Stimulated activated CD8-positive, alpha-beta memory T cell treated with anti-CD3 and anti-CD28 coated beads, Interleukin-4, amount 100 ng/mL, for 48 hours (primary cell): ENCODE measurements at places on chromosomes 5 and 9.

DNA sequence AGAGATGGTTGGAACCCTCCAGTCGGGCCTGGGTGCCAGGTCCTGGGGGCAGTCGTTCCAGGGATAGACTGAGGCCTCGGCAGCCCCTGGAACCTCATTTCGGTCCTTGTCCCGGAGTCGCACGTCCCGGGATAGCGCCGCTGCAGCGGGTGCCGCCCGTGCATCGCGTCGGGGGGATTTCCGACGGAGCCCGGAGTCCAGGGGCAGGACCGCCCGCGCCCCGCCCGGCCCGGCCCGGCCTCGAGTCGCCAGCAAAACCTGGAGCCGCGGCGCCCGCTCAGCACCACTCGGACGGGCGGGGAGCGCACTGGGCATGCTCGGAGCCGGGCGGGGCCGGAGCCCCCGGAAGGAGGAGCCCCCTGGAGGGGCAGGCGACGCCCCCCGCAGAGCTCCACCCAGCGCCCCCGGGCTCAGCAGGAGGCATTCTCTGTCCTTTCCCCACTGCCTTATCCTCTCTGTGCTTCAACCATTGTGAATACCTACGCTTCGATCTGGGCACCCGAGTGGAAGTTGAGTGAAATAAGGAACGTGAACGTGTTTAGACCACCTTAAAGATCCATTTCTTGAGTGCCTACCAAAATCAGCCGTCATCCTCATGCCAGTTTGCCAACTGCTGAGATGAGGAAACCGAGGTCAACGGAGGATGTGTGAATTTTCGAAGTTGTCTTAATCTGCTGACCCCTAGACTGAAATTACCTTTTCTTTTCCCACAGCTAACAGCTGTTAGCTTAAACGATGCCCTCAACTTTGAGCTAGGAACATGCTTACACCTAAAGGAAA is 1.7 kb upstream of the PTPN3 start:
- no peak for DNase-seq

- DNase-seq = no peak
These were observed 53.6 kb upstream of the RANBP6 start for GRCh38 chr9:6068983-6069382.

GRCh38 chr5:151097061-151097460 is 16.2 kb upstream of the TNIP1 start:
- DNase-seq = no peak

DNA sequence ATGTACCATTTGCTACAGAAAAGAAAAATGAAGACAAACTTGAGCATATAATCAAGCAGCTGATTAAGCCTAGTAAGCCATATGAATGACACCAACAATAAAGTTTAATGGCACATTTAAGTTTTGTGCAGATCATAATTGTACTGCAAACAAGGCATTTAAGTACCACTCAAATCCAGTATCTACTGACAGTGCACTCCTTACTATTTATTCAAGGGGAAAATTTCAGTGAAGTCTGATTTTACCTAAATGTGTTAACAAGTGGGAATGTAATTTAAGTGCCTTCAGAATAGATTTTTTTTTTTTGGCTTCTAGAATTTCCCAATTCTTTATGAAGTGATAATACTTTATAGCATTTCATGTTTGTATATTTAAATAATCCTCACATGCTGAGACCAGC is 341.0 kb upstream of the POU5F2 start:
- DNase-seq = no peak

DNA sequence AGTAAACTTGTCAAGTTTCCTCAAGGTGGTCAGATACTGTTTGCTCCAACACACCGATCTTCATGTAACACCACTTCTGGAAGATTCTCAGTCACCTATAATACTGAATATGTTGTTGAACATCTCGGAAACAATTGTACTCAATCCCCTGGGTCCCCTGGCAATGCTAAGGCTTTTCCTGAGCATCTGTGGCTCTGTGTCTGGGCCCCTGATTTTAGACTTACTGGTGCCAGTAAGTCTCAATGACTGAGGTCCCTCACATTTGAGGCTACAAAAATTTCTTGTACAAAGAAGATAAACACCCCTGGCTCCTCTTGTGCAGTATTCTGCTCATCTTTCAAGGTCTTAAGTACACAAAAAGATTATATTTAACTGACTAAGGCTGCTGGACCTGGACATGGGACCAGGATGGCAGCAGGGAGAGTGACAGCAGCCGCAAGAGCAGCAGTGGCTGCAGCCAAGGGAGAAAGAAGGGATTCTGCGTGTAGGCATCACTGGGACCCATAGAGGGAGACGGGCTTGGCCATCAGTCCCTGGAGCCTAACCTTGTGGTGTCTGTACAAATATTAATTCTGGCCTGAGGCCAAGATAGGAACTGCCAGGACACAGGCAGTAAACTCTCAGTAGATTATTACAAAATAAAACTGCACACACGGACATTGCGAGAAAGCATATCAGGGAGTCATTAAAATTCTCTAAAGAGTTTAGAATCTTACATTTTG is 49.0 kb upstream of the TNPO1 start:
- DNase-seq = no peak

- no peak for DNase-seq
These were observed 182.8 kb downstream of the ICE1 start for GRCh38 chr5:5605170-5605764.

- no peak for DNase-seq
These were observed 60.5 kb downstream of the ACER2 start for GRCh38 chr9:19469271-19469670.

DNA sequence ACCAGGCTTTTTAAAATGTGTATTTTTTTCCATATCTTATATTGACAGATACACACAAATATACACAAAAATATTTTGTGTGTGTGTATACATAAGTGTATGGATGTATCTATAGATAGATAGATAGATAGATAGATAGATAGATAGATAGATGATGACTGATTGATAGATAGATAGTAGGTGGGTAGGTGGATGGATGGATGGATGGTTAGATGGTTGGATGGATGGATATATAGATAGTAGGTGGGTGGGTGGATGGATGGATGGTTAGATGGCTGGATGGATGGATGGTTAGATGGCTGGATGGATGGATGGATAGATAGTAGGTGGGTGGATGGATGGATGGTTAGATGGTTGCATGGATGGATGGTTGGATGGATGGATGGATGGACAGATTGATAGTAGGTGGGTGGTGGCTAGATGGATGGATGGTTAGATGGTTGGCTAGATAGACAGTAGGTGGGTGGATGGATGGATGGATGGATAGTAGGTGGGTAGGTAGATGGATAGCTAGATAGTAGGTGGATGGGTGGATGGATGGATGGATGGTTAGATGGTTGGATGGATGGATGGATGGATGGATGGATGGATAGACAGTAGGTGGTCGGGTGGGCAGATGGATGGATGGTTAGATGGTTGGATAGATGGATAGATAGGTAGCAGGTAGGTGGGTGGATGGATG is 156.2 kb downstream of the NR3C1 start:
- no peak for DNase-seq

- DNase-seq = no peak
These were observed 3.0 kb upstream of the HNRNPAB start for GRCh38 chr5:178201221-178201926.

GRCh38 chr9:110141227-110141793 is 66.6 kb downstream of the C9orf152 start:
- no peak for DNase-seq

DNA sequence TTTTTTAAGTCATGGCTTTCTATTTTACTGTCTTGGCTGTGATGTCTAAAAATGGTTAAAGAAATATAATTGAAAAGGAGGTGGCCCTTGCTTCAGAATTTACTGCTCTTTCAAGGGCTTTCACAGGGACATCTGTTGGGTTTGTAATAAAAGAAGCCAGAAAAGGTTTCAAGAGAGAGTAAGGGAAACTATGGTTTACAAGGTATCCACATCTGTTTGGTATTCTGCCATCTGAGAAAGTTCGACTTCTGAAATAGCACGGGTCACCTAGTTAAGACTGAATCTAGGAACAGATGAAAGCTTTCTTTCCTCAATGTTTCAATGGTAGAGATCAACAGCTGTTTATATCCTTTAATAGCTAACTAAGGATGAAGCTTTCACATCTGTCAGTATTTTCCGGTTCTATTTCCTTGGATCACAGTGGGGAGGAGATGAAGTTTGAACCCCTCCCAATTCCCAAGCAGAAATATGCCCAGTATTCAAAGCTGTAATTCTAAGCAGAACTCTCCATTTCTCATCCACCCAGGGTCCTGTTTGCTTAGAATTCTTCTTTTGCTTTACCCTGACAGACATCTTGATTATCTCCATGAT is 72.8 kb upstream of the IFNK start:
- DNase-seq = no peak

DNA sequence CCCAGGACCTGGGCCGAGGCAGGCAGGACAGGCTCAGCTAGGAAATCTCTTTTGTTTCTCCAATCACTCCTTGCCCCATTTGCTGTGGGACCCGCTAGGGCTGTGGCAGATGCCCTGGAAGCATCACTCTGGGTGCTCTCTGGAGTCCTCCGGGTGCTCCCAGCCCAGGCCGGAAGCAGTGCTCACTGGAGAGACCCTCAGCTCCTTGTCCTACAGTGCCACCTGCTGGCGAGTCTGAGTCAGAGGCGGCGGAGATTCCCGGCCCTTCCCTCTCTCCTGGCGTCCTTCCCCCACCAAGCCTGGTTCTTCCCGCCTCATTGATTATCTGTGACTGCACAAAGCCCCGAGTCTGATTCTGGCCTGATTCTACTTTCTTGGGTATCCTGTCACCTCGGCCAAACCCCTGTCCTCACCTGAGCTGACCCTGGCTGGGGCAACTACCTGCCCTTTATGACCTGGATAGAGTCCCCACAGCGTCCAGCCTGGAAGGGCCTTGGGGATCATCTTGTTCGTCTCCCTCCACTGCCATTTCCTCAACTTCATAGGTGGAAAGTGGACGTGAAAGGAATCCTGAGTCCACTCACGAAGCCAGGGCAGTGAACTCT is 7.3 kb upstream of the BARHL1 start:
- DNase-seq = peak; percentile 77

- no peak for DNase-seq
These were observed 271.1 kb downstream of the DENND1A start for GRCh38 chr9:123658792-123659191.

- no peak for DNase-seq
These were observed 33.4 kb downstream of the LPCAT1 start for GRCh38 chr5:1490376-1490775.

- no peak for DNase-seq
These were observed 365.7 kb upstream of the RIOK2 start for GRCh38 chr5:97548739-97549080.

- DNase-seq = no peak
These were observed 163.2 kb downstream of the LPAR1 start for GRCh38 chr9:110874963-110875674.

DNA sequence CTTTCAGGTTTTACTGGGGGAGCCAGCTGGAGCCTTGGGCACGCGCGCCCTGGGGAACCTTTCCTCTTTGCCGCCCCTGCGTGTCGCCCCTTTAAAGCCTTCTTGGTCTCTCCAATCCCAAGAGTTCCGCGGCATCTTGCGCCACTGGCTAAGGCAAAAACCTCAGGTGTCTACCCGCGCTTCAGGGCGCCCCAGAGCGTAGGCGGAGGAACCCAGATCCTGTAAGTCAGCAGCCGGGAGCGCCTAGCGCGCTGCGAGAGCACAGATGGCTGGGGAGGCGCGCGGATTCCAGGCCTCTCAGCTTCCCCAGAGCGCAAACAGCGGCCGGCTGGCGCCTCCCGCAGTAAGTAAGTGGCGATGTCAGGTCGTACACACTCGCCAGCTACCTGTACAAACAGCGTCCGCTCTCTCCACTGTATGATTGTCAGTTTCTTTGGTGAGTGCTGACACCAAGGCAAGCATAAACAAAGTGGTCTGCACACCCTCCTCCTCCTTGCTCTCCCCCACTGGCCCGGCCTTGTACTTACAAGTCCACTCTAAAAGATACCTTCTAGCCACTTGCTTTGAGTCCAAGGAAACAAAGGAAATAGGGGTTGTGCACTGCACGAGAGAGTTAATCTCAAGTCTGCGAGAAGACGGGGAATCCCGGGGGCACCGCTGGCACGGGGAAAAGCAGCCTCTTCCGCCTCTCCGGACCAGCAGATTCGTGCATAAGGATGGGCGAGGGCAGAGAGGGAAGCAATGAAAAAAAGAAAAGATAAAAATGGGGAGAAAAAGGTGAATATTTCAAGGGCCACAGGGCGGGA is 2.9 kb downstream of the HTR1A start:
- DNase-seq = no peak

DNA sequence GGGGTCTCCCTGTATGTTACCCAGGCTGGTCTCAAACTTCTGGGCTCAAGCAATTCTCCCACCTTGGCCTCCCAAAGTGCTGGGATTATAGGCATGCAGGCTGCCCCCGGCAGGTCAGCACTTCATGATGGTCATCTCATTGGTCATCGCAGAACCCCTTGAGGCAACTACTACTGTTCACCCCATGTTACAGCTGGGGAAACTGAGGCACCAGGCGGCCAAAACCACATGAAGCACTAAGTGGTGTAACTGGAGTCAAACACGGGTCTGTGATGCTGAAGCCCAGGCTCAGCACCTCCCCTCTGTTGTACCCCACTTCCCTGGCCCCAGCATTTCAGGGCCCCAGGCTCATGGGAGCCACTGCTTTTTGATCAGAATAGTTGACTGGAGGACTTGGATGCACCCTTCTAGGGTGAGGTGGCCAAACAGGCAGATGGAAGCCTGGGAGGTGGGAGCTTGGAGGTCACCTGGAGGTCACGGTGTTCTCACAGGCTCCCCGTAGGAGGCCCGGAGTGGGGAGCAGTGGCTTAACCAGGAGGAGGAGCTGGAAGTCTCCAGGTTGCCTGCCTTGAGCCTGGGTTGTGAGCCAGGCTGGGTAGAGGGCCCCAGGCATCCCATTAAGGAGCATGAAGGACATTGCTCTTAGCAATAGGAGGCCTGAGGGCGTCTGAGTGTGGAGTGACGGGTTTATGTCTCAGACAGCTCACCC is 57.3 kb upstream of the RPL26L1 start:
- DNase-seq = no peak

DNA sequence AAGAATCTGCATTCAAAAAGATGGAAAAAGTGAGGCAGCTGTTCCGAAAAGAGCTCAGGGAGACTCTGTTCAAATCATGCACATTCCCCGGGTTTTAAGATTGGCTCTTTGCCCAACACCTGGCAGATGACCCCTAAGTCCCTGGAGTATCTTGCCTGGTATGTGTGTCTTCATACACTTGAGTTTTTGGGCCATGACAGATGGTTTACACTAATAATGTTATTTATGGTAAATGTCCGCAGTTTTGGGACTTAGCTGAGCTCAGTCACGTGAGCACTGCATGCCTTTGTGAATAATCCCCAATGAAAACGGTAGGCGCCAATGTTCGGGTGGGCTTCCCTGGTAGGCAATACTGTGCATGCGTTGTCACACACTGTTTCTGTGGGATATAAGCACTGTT is 316.1 kb downstream of the PRDM9 start:
- no peak for DNase-seq
